ENCODE measurements at places on chromosomes 4 and X.

GRCh38 chr4:87353592-87353991 is 30.9 kb upstream of the HSD17B13 start:
- peak; percentile 57 for DNase-seq

DNA sequence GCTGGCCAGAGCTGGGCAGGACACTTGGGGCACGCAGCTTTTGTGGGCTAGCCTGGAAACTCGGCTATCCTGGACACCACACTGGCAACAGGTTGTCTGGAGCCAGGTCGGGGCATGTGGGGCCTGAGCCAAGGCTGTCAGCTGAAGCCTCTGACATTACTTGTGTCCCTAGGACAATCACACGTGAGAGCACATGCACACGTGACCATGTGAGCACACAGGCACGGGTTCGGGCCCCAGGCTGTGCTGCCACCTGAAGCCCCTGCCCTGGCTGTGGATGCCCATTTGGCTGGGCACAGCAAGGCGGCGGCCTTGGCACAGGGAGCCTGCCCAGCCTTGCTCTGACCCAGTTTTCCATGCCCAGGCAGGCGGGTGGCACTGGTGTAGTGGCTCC is 8.7 kb upstream of the FGFR3 start:
- no peak for DNase-seq

DNA sequence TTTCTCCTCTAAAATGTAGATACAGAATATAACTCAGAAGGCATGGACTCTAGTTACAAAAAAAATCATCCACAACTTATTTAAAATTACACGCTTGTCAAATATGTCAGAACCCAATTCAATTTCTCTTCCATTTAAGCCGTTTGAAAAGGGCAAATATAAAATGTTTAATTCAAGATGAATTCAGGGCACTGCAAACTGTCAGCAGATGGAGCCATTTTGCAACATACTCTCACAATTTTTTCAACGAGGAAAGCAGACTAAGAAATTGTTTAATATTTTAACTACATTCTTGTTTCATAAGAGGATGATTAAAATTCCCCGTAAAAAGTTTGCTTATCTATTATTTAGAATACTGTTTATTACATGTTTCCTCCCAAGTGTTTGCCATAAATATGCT is 321.3 kb upstream of the CPXCR1 start:
- DNase-seq = no peak

DNA sequence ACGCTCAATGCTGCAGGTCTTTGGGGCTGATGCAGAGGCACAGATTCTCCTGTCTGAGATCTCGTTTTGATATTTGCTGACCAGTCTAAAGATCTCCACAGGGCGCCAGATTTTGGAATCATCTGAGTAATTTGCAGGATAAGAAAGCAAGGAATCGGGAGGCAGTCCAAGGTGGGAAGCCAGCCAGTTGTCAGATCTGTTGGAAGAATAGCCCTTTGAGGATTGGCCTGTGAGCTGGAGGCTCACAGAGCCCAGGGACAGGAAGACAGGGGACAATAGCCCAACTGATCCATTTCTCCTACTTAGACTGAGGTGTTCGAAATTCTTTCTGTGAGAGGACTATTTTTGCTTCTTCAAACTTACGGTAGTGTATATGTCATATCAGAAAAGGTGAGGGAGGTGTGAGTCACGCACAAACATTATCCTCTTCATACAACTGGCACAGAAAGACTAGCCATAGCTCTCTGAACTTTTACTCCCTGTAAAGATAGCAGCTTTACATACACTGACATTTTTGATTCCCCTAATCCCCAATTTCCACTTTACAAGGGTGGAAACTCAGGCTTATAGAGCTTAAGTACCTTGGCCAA is 8.8 kb downstream of the DIPK2B start:
- no peak for DNase-seq

- DNase-seq = no peak
Measured at GRCh38 chr4:89136525-89136924, 25.2 kb downstream of the TIGD2 start.

- DNase-seq = no peak
Measured at GRCh38 chr4:93710847-93711430, 117.6 kb upstream of the ATOH1 start.

- DNase-seq = peak; percentile 42
Measured at GRCh38 chr4:25367004-25367621, 9.9 kb upstream of the ANAPC4 start.

- DNase-seq = peak; percentile 59
Measured at GRCh38 chr4:185700630-185701029, 111.4 kb downstream of the SORBS2 start.

- no peak for DNase-seq
Measured at GRCh38 chr4:129111919-129112318, 16.0 kb downstream of the C4orf33 start.

DNA sequence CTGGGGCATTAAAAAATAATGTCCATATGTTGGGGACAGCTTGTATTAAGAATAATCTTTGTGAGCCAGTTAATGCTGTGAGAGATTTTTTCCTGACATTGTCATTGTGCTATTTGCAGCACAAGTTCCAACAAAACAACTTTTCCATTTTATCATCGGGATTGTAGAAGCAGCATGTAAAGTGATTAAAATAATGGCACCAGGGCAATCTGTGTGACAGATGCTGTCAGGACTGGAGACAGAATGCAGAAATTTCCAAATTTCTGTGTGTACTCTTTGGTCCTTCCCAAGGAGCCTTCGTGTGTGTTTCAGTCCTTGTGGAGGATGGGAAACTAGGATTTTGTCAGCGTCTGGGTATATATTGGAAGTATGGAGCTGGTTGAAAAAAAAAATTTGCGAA is 101.5 kb upstream of the LIMCH1 start:
- no peak for DNase-seq

GRCh38 chr4:40897557-40898203 is 147.9 kb downstream of the NSUN7 start:
- peak; percentile 68 for DNase-seq

- DNase-seq = peak; percentile 60
Measured at GRCh38 chr4:153962311-153963039, 173.6 kb upstream of the SFRP2 start.

- DNase-seq = peak; percentile 83
Measured at GRCh38 chrX:17374619-17375366, at the start of gene NHS. Gene NHS (plus strand): TSS chrX:17375200. CDS start chrX:17375758, 558 bp downstream.

- no peak for DNase-seq
Measured at GRCh38 chr4:101199507-101200285, 147.6 kb downstream of the PPP3CA start.

GRCh38 chr4:14218641-14219040 is 591.1 kb upstream of the BOD1L1 start:
- no peak for DNase-seq

- DNase-seq = no peak
Measured at GRCh38 chr4:159188646-159189045, 85.8 kb downstream of the RAPGEF2 start.

DNA sequence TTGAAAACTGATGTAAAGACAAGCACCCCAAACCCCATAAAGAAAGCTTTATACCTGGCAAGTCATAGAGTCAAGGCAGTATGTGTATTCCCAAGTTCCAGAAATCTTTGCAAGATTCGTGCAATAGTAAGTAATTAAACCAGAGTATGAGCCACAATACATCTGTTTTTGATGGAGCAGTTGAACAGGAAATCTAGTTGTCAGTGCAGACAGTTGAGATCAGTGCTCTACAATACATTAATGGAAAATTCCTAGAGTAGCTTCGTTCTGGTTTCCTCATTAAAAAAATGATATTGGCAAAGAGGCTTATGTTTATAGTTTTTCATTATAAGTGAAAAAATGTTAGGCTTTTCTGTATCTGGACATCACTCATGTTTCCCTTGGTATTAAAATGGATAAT is 575.3 kb downstream of the TRIML1 start:
- peak; percentile 70 for DNase-seq

GRCh38 chr4:88108747-88109122 is 49.7 kb downstream of the ABCG2 start:
- peak; percentile 33 for DNase-seq

DNA sequence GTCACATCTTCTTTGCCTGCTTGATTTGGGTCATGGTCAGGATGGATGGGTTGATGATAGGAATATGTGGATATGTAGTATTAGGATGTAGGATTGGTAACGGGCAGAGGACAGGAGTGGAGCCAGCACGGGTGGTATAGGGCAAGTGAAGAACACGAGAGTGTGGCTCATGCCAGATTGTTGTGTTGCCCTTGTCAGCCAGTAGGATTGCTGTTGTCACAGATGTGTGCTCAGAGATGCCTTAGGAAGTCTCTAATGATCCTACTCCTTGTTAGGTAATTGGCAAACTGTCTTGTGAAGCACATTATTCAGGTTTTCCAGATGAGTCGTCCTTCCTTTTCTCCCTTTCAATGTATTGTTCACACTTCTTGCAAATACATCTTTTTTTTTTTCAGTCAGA is 5.5 kb downstream of the ATP10D start:
- peak; percentile 15 for DNase-seq

DNA sequence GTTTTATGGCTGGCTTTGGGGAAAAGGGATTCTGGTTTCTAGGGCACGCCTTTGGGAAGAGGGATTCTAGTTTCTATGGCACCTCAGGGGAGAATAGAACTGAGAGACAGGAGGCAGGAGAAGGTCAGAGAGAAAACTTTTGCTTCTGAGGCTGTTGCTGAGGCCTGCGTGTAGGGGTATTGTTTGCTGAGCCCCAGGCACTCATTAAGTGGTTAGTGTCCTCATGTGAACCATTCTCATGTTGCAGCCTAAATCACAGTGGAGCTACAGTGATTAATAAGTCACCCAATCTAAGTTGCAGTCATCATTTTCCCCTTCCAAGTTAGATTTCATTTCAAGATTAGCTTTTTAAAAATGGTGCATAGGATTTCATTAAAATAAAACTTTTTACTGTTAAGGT is 29.0 kb downstream of the VCX3A start:
- no peak for DNase-seq

DNA sequence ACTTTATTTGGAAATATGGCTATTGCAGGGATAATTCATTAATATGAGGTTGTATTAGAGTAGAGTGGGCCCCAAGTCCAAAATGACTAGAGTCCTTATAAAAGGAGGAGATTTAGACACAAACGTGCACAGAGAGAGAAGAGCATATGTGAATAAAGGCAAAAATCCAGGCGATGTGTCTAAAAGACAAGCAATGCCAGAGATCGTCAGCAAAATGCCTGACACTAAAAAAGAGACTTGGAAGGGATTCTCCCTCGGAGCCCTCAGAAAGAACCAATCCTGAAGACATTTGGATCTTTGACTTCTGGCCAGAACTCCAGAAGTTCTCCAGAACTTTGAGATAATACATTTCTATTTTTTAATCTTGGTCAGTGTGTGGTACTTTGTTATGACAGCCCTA is 472.1 kb downstream of the NLGN4X start:
- no peak for DNase-seq

- peak; percentile 34 for DNase-seq
Measured at GRCh38 chr4:102625232-102625930, 124.2 kb downstream of the NFKB1 start.

DNA sequence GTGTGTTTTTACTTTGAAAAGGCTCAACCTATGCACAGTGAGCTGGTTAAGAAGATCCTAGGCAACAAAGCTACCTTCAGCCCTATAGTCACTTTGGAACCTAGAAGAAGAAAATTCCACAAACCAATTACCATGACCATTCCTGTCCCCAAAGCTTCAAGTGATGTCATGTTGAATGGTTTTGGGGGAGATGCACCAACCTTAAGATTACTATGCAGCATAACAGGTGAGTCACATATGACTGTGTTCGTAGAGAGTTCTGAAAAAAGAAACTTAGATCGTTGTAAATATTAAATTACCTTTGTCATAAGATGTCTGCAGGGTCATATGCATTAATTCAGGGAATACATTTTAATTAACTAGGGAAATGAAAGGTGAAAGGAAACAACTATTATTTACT is 287.1 kb downstream of the ANK2 start:
- no peak for DNase-seq

DNA sequence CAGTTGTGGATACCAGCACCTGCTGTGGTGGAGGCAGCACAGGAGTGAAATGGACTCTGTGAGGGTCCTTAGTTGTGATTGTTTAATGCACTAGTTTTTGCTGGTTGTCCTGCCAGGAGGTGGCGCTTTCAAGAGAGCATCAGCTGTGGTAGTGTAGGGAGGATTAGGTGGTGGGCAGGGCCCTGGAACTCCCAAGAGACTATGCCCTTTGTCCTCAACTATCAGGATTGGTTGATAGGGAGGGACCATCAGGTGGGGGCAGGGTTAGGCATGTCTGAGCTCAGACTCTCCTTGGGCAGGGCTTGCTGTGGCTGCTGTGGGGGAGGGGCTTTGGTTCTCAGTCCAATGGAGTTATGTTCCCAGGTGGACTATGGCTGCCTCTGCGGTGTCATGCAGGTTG is 121.9 kb downstream of the RRAGB start:
- no peak for DNase-seq

DNA sequence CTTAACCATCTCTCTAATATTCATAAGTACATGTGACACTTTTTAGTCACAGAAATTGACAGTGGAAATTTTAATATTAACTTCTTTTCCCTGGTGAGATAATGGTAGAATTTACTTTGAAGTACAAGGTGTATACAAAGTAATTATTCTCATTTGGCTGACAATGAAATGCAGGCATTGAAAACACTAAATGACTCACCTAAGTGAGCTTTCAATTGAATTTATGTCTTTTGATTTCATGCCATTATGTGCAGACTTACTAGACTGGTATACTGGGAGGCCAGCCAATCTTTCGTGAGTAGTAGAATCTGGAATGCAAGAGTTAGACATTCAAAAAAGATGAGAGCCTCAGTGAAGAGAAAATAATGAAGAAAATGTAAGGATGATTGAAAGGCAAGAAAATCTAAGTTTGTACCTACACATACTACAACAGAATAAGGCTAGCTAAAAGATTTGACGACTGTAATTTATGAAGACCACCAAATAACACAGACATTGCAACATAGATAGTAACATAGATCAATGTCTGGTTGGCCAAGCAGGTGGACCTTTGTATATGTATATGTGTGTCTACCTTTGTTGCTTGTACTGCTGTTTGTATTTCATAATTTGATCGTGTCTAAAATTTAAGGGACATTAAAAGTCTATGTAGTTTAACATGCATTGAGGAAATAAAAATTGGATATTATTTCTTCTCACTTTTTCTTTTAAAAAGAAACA is 459.7 kb downstream of the IL15 start:
- peak; percentile 96 for DNase-seq

- no peak for DNase-seq
Measured at GRCh38 chrX:43663173-43663572, 7.1 kb downstream of the MAOA start.

DNA sequence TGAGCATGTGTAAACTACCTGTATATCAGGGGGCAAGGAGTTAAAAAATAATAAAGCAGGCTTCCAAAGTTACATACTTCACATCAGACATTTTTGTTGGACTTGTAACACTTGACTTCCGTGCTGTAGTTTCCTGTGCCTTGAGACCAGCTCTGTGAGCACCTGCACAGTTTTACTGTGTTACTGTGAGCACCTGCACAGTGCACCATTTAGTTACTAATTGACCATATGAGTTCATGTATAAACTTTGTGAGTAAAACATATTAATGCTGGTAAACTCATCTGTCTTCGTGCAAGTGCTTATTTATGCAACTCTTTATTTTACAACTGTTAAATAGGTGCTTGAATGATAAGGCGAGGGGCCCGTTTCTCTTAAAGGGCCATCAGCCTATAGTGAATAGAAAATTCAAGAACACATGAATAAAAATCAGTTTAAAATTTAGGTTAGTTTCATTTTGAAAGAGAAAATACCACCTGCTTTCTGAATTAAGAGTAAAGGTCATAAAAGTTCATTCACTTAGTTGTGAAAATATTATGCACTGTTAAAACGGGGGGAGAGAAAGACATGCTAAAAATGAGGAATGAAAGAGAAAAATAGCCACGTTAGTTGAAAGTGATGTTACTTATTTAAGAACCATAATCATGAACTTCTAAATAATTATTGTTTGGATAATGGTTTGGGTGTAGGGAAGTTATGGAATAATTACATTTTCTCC is 42.4 kb downstream of the USP9X start:
- no peak for DNase-seq
